Thoracic aorta (tissue), 2 donors: ENCODE measurements at places on chromosomes 5 and 9.

GRCh38 chr5:53568871-53569270 lies 8.4 kb downstream of the NDUFS4 start:
- no peak overlapping the region for H3K27ac ChIP-seq
- H3K27me3 ChIP-seq: no peaks in the 10 kb centered on the region
- no peak overlapping the region for H3K4me3 ChIP-seq
- DNase-seq: no peak

DNA sequence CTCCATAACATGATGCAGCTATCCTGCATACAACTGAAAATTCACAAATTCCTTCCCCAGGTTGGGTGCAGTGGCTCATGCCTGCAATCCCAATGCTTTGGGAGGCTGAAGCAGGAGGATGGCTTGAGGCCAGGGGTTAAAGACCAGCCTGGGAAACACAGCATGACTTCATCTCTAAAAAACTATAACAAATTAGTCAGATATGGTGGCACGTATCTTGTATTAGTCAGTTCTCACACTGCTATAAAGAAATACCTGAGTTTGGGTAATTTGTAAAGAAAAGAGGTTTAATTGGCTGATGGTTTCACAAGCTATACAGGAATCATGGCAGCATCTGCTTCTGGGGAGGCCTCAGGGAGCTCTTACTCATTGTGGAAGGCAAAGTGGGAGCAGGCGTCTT lies 56.4 kb upstream of the DAPK1 start:
- H3K4me3 ChIP-seq: no peak overlapping the region
- H3K36me3 ChIP-seq: no peaks in the 10 kb centered on the region
- no peaks in the 10 kb centered on the region for H3K27me3 ChIP-seq

DNA sequence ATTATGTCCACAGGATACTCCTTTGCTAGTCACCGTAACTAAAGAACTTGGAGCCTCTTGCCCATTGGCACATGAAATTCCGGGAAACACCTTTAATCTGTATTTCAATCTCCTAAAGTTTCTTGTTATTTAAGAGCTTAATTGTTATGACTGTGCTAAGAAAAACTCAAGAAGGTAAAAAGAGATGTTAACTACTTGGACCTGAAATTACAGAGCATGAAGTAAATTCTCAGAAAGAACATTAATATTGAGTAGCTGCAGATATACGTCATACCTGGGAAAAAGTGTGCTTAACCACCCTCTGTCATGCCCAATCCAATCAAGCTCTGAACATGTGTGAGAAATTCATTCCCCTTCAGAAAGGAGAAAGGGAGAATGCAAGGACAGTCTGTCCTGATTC lies 394.9 kb upstream of the PTGER4 start:
- H3K27me3 ChIP-seq: no peaks in the 10 kb centered on the region
- no peaks in the 10 kb centered on the region for H3K4me1 ChIP-seq
- H3K36me3 ChIP-seq: no peaks in the 10 kb centered on the region

DNA sequence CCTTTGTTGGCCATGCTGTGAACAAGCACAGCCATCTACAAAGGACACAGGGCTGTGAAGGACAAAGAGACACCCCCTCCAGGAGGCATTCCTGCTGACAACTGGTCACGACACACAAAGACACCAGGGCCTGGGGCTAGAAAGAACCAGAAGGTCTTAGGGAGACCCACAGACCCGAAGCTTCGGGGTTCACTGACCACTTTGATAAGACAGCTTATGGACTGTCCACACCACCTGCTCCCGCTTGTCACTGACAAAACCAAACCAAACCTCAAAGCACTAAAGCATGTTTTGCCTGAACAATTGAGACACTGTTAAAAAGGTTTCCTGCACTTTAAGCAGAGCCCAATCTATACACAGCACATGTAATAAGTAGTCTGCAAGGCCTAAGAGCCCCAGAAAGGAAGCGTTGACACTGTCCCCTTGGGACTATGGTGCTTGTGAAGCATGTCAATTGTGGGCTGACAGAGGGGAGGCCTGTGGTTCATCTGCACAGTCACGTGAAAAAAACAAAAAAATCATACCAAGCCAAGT lies 185.0 kb downstream of the GAPVD1 start:
- no peaks in the 10 kb centered on the region for H3K4me1 ChIP-seq
- H3K36me3 ChIP-seq: peaks cover 8% of the 10 kb centered on the region
- H3K27me3 ChIP-seq: no peaks in the 10 kb centered on the region
- no peak overlapping the region for H3K27ac ChIP-seq

GRCh38 chr5:150107909-150108447 lies 21.6 kb upstream of the CSF1R start:
- H3K4me1 ChIP-seq: peaks cover 7% of the 10 kb centered on the region
- H3K36me3 ChIP-seq: no peaks in the 10 kb centered on the region

- H3K27me3 ChIP-seq: no peaks in the 10 kb centered on the region
- no peaks in the 10 kb centered on the region for H3K36me3 ChIP-seq
These were observed 142.3 kb upstream of the FSTL4 start for GRCh38 chr5:133754575-133755169.

DNA sequence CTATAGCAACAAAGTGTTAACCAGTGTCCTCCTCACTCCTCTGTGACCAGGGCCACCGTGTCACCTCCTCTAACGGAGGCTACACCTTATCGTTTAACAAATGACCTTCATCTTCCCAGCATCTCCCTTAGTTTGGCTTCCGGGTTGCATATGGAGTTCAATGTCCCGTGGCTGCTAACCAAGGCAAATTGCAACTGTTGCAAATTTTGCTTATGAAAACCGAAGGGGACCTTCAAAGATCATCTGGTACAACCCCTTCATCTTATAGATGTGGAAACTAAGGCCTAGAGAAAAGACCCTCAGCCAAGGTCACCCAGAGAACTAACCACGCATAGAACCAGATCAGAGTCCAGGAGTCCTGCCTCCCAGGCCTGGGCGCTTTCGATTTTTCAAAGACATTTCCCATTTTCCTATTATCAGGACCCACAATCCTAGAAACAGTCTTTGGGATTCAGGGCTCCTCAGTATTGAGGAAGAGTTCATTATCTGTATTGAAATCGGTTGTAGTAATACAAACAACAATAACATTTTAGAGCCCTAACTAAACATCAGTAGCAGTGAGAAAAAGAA lies 1.4 kb downstream of the PRELID2 start:
- no peaks in the 10 kb centered on the region for H3K27me3 ChIP-seq
- H3K27ac ChIP-seq: no peak overlapping the region
- DNase-seq: no peak

GRCh38 chr9:92140074-92140753 lies 25.0 kb upstream of the SPTLC1 start:
- H3K36me3 ChIP-seq: no peaks in the 10 kb centered on the region
- H3K27ac ChIP-seq: no peak overlapping the region
- DNase-seq: no peak
- peak overlapping the region; percentile 71 for H3K4me3 ChIP-seq
- H3K27me3 ChIP-seq: no peaks in the 10 kb centered on the region

DNA sequence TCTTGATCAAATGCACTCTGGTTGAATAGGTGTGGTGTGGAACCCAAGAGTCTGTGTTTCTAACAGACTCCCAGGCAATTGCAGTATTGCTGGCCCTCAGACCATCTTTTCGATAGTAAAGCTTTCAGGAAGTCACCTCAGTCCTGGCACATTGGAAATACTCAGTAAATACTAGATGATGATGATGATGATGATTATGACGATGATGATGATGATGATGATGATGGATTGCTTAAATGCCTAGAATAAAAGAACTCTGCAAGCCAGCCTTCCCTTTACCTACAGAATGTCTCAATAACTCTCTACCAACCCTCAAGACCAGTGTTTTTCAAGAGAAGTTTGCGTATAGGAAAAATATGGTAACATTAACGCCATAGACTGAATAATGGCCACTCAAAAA lies 268.0 kb downstream of the DNAH5 start:
- no peaks in the 10 kb centered on the region for H3K27me3 ChIP-seq
- H3K4me1 ChIP-seq: no peaks in the 10 kb centered on the region
- H3K36me3 ChIP-seq: no peaks in the 10 kb centered on the region

DNA sequence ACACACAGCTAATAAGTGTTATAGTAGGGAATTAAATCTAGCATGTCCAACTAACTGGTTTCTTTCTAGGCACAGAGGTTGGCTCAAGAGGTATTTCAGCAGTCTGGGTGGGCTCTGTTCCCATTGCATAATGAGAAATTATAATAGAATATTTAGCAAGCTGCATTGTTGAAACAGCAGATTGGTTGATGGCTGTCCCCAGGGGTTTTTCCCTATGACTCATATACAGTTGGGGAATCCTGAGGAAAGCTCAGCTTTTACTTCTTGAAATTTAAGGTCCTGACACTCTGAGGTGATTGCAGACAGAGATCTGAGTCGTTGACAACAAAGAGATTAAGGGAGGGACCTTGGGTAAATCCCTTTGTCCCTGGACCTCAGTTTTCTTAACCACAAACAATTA lies 38.3 kb upstream of the TNFSF8 start:
- H3K36me3 ChIP-seq: no peaks in the 10 kb centered on the region
- H3K4me3 ChIP-seq: no peak overlapping the region
- H3K27ac ChIP-seq: no peak overlapping the region
- H3K4me1 ChIP-seq: no peaks in the 10 kb centered on the region
- no peak for DNase-seq
- H3K27me3 ChIP-seq: no peaks in the 10 kb centered on the region

GRCh38 chr5:142542906-142543305 lies 143.0 kb downstream of the FGF1 start:
- H3K4me1 ChIP-seq: peaks cover 49% of the 10 kb centered on the region
- peak overlapping the region; percentile 67 for H3K27ac ChIP-seq
- no peaks in the 10 kb centered on the region for H3K36me3 ChIP-seq
- H3K27me3 ChIP-seq: no peaks in the 10 kb centered on the region

DNA sequence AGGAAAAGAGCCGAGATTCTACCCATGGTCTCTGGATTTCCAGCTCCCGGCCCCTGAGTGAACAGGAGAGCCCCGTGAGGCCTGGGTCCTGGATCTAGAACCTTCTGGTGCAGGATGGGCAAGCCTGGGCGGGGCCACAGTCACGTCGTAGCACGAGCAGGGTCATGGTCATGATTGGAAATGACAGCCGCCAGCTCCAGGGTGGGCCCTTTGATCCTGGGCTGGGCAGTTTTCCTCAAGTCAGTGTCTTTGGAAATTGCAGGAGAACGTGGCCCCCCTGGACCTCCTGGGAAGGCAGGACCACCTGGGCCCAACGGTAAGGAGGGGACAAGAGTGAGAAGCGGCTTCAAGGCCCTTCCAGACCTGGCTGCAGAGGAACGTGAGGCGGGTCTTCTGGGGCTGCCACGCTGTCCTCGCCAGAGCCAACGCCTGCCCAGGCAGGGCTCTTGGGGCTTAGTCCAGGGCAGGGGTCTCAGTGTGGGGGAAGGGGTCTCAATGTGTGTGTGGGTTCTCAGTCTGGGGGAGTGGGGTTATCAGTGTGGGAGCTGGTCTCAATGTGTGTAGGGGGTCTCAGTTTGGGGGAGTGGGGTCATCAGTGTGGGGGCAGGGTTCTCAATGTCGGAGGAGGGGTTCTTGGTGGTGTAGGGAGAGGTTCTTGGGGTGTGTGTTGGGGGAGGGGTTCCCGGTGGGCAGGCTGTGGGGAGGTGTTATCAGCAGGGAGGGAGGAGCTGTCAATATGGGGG lies 2.6 kb downstream of the FCN2 start:
- no peaks in the 10 kb centered on the region for H3K27me3 ChIP-seq
- H3K4me3 ChIP-seq: no peak overlapping the region
- DNase-seq: no peak
- H3K27ac ChIP-seq: no peak overlapping the region
- no peaks in the 10 kb centered on the region for H3K36me3 ChIP-seq

- H3K36me3 ChIP-seq: peaks cover 34% of the 10 kb centered on the region
- H3K27me3 ChIP-seq: no peaks in the 10 kb centered on the region
- H3K4me1 ChIP-seq: no peaks in the 10 kb centered on the region
- no peak overlapping the region for H3K27ac ChIP-seq
- no peak for DNase-seq
These were observed 7.5 kb downstream of the TRUB2 start for GRCh38 chr9:128314697-128315096.

- H3K27ac ChIP-seq: no peak overlapping the region
- H3K36me3 ChIP-seq: no peaks in the 10 kb centered on the region
- H3K4me1 ChIP-seq: no peaks in the 10 kb centered on the region
- no peaks in the 10 kb centered on the region for H3K27me3 ChIP-seq
- DNase-seq: no peak
- H3K4me3 ChIP-seq: no peak overlapping the region
These were observed 36.5 kb upstream of the FAT2 start for GRCh38 chr5:151627650-151628049.

GRCh38 chr9:98182069-98182820 lies 10.2 kb downstream of the CORO2A start:
- no peaks in the 10 kb centered on the region for H3K36me3 ChIP-seq
- no peak overlapping the region for H3K4me3 ChIP-seq
- no peaks in the 10 kb centered on the region for H3K4me1 ChIP-seq
- H3K27me3 ChIP-seq: no peaks in the 10 kb centered on the region
- H3K27ac ChIP-seq: no peak overlapping the region

GRCh38 chr9:134778841-134779411 lies 101.7 kb upstream of the FCN2 start:
- no peaks in the 10 kb centered on the region for H3K27me3 ChIP-seq
- no peaks in the 10 kb centered on the region for H3K4me1 ChIP-seq
- H3K36me3 ChIP-seq: peaks cover 39% of the 10 kb centered on the region
- no peak overlapping the region for H3K4me3 ChIP-seq
- DNase-seq: no peak
- H3K27ac ChIP-seq: no peak overlapping the region

DNA sequence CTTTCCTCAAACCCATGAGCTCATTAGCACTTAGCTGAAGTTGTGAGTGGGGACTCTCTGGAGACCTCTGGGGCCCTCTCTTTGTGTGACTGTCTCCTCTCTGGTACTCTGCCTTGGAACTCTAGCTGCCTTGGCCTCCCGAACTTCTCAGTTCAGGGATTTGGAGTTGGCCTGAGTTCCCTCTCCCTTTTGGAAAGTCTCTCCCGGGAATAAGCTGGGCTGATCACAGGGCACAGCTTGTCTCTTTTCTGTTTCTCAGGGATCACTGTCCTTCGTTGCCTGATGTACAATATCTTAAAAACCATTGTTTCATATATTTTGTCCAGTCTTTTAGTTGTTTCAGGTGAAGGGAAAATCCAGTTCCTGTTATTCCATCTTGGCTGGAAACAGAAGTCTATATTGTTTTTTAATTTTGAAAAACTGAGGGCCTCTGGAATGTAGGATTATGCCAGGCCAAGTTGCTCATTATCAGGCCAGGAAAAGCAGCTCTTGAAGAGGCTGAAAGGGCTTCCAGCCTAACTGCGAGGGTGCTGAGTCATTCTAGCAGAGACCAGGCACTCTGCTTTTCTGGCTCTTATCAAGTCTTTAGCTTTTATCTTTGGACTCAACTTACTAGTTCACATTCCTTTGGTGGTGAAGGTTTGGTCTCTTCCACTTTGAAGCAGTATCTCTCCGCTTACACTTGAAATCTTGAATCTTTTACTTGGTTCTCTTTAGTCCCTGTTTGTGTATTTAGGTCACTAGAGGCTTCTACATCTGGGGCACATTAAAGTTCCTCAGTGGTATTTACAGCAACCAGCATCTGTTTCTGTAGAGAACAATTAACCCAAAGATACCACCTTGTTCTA lies 8.4 kb upstream of the RGS3 start:
- no peaks in the 10 kb centered on the region for H3K36me3 ChIP-seq
- peak; percentile 38 for DNase-seq
- H3K4me3 ChIP-seq: peak overlapping the region; percentile 26
- H3K27ac ChIP-seq: peak overlapping the region; percentile 91

- no peaks in the 10 kb centered on the region for H3K4me1 ChIP-seq
- DNase-seq: no peak
- no peaks in the 10 kb centered on the region for H3K27me3 ChIP-seq
- H3K4me3 ChIP-seq: no peak overlapping the region
- no peak overlapping the region for H3K27ac ChIP-seq
These were observed 37.8 kb upstream of the TAS2R1 start for GRCh38 chr5:9667906-9668305.
